Stimulated activated naive B cell treated with anti-CD40 and anti-IgM and Interleukin-4, amounts not matched to agents 10 μg/mL and 1 μg/mL and 100 μg/mL, for 72 hours (primary cell): ENCODE measurements at places on chromosomes 2 and 18.

- no peak overlapping the region for H3K4me3 ChIP-seq
- H3K4me1 ChIP-seq = peaks cover 3% of the 10 kb centered on the region
- DNase-seq = no peak
- peaks cover 16% of the 10 kb centered on the region for H3K27me3 ChIP-seq
- H3K36me3 ChIP-seq = peaks cover 4% of the 10 kb centered on the region
These were observed 21.3 kb downstream of the SKA1 start for GRCh38 chr18:50396005-50396660.

- peak; percentile 49 for DNase-seq
- peaks cover 28% of the 10 kb centered on the region for H3K4me1 ChIP-seq
These were observed 475 bp downstream of the B3GNT2 start for GRCh38 chr2:62196278-62196901.

DNA sequence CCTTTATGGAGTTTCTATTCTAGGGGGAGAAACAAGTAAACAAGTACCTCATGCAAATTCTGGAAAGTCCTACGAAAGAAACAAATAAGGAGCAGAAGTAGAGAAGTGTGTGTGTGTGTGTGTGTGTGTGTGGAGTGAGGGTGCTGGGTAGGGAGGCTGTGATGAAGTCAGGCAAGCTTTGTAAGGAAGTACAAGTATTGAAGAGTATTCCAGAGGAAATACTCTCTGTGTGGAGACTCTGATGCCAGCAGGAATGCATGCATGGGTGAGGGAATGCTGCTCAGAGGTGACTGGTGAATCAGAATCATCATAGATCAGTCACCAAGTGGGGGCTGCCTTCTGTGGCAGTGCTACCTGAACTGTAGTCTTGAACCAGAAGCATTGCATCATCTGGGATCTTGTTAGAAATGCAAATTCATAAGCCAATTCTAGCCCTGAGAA lies 34.5 kb downstream of the SLC4A3 start:
- H3K27me3 ChIP-seq = peaks cover 53% of the 10 kb centered on the region
- H3K4me3 ChIP-seq = no peak overlapping the region
- H3K4me1 ChIP-seq = no peaks in the 10 kb centered on the region
- peaks cover 2% of the 10 kb centered on the region for H3K36me3 ChIP-seq

GRCh38 chr2:111994042-111994441 lies 61.0 kb upstream of the TMEM87B start:
- H3K36me3 ChIP-seq = no peaks in the 10 kb centered on the region
- H3K4me1 ChIP-seq = no peaks in the 10 kb centered on the region

DNA sequence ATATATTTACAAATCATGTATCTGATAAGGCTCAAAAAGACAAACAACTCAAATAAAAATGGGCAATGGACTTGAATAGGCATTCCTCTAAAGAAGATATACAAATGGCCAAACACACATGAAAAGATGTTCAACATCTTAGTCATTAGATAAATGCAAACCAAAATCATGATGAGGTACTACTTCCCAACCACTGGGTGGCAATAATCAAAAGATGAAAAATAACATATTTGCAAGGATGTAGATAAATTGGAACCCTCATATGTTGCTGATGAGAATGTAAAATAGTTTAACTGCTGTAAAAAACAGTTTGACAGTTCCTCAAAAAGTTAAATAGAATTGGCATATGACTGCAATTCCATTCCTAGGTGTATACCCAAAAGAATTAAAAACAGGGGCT lies 132.3 kb downstream of the TTC32 start:
- no peaks in the 10 kb centered on the region for H3K36me3 ChIP-seq
- peaks cover 26% of the 10 kb centered on the region for H3K27me3 ChIP-seq
- no peak overlapping the region for H3K27ac ChIP-seq
- no peaks in the 10 kb centered on the region for H3K4me1 ChIP-seq
- DNase-seq = no peak

- H3K27me3 ChIP-seq = no peaks in the 10 kb centered on the region
- H3K27ac ChIP-seq = no peak overlapping the region
- no peak overlapping the region for H3K4me3 ChIP-seq
- no peak for DNase-seq
These were observed 79.4 kb downstream of the NOL10 start for GRCh38 chr2:10610213-10610910.

DNA sequence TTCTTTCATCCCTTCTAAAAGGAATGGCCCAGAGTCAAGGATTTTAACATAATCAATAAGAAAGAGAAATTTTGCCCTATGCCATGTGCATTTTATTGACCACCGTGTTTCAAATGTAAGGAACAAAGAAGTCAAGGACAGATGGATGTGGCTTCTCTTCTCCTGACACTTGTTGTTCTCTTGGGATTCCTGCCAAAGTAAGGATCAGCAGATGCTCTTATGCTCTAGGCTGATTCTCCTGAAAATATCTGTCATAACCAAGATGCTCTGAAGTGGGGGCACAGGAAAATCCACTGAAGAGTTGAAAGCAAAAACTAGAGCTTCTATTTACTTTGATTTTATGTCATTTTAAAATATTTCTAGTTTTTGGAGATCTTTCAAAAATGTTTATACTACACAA lies 72.9 kb upstream of the SYT4 start:
- H3K27ac ChIP-seq = no peak overlapping the region
- H3K27me3 ChIP-seq = no peaks in the 10 kb centered on the region
- no peaks in the 10 kb centered on the region for H3K4me1 ChIP-seq
- no peak for DNase-seq
- no peak overlapping the region for H3K4me3 ChIP-seq

DNA sequence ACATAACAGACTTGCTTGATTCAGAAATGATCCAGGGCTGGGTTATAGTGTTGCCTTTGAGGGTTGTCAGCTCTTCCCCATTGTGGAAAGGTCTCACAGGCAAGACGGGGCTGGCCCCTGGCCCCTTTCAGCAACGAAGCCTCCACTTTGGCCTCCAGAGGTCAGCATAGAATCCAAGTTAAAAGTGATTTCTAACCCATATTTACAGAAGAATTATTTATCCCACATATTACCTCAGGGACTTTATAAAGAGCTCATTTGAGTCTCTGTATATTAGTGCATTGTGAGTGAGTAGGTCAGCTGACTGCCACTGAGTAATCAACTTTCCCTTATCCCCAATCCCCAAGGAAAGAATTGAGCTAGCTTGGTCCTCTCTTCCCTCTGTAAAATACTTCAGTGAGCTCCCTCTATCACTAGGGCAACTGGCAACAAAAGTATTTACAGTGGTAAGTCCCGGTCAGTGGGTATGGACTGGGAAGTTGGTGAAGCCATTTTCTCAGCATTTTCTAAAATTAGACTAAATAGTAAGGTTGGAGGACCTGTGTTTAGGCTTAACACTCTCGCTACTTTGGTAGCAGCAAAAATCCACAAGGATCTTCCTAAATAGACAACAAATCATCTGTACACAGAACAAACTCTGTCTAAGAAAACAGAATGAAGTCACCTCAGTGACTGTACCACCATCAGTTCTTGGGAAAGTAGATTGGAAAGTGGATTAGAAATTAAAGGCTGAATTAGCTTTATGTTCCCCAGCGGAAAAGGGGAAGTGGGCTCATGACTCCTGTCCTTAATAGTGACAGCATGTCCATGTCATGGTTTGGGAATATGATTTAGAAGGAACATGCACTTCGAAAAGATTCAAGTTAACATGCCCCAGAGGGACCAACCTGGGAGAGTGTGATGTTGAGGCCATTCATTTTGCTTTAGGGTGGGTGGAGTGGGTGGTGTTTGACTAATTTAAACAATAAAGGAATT lies 171.0 kb upstream of the SIX3 start:
- peaks cover 18% of the 10 kb centered on the region for H3K27me3 ChIP-seq
- no peak for DNase-seq
- peaks cover 11% of the 10 kb centered on the region for H3K36me3 ChIP-seq
- no peak overlapping the region for H3K4me3 ChIP-seq
- peaks cover 14% of the 10 kb centered on the region for H3K4me1 ChIP-seq

- H3K27me3 ChIP-seq = no peaks in the 10 kb centered on the region
- H3K4me3 ChIP-seq = no peak overlapping the region
- H3K36me3 ChIP-seq = peaks cover 8% of the 10 kb centered on the region
- no peak overlapping the region for H3K27ac ChIP-seq
- H3K4me1 ChIP-seq = peaks cover 52% of the 10 kb centered on the region
These were observed 69.6 kb downstream of the ZNF516 start for GRCh38 chr18:76425146-76426131.

DNA sequence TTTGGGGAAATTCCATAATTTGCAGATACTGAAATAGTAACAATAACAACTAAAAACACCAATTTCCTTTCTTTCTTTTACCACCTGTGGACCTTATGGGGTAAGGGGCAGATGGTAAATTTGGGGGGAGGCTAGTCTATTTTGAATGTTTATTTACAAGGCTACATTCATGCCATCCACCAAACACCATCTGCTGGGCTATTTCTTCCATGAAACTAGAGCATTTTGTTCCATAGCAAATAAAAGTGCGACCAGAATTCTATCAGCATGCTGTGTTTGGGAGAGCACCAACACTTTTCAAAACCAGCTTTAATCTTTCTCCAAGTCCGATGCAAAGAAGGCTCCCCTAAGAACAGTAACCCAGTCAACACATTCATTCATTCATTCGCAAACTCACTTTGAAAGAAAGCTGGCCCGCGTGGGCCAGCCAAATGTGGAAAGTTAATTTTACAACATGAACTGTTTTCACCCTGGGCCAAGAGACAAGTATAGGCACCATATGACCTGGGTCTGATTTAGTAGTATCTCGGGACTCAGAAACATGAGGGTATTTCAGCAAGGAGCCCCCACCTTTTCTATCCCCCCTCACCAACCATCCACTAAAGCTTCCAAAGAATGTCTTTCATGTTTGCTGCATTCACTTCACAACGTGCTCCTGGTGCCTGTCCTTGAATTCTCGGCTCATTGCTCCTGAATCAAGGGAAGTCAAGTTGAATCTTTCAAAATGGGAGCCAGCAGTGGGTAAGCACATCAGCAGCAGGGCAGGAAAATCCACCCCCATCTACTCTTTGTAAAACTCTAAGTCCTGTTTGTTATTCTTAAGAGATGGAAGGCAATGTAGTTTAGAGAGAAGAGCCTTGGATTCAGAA lies 210.6 kb downstream of the C1D start:
- H3K4me3 ChIP-seq = no peak overlapping the region
- H3K36me3 ChIP-seq = no peaks in the 10 kb centered on the region
- H3K27me3 ChIP-seq = peaks cover 14% of the 10 kb centered on the region
- no peak overlapping the region for H3K27ac ChIP-seq

DNA sequence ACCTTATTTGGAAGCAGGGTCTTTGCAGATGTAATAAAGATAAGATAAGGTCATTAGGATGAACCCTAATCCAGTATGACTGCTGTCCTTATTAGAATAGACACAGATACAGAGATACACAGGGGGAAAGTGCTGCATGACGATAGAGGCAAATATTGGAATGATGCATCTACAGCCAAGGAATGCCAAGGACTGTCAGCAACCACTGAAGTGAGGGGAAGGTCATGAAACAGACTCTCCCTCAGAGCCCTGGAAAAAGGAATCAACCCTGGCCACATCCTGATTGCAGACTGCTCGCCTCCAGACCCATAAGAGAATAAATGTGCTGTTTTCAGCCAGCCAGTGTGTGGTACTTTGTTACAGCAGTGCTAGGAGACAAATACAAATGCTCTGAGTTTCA lies 14.8 kb downstream of the TMEM237 start:
- peaks cover 15% of the 10 kb centered on the region for H3K36me3 ChIP-seq
- H3K27ac ChIP-seq = no peak overlapping the region
- H3K4me1 ChIP-seq = no peaks in the 10 kb centered on the region

DNA sequence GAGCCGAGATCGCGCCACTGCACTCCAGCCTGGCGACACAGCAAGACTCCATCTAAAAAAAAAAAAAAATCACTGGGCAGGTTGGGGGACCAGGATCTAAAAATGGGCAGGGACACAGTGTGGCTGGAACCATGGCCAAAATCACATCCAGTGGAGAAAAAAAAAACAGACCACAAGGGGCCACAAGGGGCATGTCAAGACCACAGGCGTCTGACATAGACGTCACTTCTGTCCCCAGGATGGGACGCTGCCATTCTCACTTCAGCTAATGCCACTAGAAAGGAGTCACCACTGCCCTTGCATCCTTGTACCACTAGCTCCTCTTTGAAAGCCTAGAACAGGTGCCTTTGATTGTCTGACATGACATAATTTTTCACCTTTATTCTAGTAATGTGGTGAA lies 2.5 kb upstream of the POMC start:
- no peak for DNase-seq
- no peak overlapping the region for H3K4me3 ChIP-seq

- H3K36me3 ChIP-seq = no peaks in the 10 kb centered on the region
- peaks cover 43% of the 10 kb centered on the region for H3K27me3 ChIP-seq
- no peaks in the 10 kb centered on the region for H3K4me1 ChIP-seq
These were observed 115.0 kb downstream of the FAM124B start for GRCh38 chr2:224286923-224287322.

- no peak overlapping the region for H3K27ac ChIP-seq
- H3K36me3 ChIP-seq = no peaks in the 10 kb centered on the region
- peaks cover 44% of the 10 kb centered on the region for H3K4me1 ChIP-seq
- H3K4me3 ChIP-seq = no peak overlapping the region
- H3K27me3 ChIP-seq = no peaks in the 10 kb centered on the region
These were observed 154.9 kb upstream of the NDUFV2 start for GRCh38 chr18:8947566-8947965.

DNA sequence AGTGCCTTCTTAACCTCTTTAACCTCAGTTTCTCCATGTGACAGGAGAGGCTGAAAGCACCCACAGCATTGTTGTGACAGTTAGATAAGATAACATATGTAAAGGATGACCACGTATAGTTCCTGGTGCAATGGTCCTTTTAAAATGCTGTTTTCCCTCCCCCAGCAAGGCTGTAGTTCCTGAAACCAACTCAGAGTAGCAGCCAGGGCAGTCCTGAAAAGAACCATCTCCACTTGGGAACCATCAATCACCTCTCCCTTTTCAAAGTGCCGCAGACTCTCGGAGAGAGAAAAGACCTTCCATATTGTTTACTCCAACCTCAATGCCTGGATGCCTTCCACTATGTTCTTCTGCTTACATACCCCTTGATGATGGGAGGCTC lies 158.8 kb downstream of the DDX1 start:
- no peak overlapping the region for H3K27ac ChIP-seq
- no peak overlapping the region for H3K4me3 ChIP-seq
- no peaks in the 10 kb centered on the region for H3K4me1 ChIP-seq
- no peaks in the 10 kb centered on the region for H3K36me3 ChIP-seq
- H3K27me3 ChIP-seq = peaks cover 11% of the 10 kb centered on the region
- DNase-seq = no peak

DNA sequence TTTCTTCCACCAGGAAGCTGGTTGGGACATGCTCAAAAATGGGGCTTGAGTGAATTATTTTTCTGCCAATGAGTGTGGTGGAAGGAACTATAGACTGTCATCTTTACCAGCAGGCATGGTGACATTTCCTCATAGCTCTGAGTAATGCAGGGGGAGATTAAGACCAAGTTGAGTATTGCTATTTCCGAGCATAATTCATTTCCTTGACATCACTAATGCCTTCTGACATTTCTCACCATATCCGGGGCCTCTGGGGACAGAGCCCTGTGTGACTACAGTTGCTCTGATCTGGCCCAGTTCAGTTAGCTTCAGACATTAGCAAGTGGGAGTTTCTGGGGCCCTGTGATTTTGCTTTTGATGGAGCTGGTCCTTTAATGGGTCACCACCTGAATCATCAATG lies 410.4 kb downstream of the MEIS1 start:
- H3K36me3 ChIP-seq = no peaks in the 10 kb centered on the region
- no peak for DNase-seq
- no peaks in the 10 kb centered on the region for H3K4me1 ChIP-seq
- H3K27me3 ChIP-seq = no peaks in the 10 kb centered on the region
- H3K27ac ChIP-seq = no peak overlapping the region
- H3K4me3 ChIP-seq = no peak overlapping the region
